ENCODE measurements at places on chromosomes 7 and 10. TPM values are rescaled to one million over a fixed set of nuclear protein-coding genes. Genes with fewer than 3 reads are reported as not detected.

Gene ZNF655
- total RNA-seq = 43.8 TPM

- no peak for DNase-seq
Measured at GRCh38 chr7:44284881-44285541, 40.4 kb downstream of the CAMK2B start.

DNA sequence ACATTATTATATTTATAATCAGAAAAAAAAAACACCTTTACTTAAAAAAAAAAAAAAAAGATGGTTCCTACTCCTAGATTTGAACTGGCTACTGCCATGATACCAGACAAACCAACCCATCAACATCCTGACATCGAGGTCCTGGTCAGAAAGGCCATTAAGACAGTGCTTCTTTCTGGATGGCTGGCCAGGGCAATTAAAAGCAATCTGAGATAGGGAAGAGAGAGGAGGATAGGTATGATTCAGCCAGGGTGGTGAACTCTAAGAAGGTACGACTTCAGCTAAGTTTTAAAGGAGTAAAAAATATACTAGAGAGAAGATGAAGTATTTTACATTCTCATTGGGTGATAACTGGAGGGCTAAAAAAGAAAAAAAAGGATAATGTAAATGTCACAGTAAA, 139.0 kb downstream of the DOCK4 start:
- DNase-seq = no peak

DNA sequence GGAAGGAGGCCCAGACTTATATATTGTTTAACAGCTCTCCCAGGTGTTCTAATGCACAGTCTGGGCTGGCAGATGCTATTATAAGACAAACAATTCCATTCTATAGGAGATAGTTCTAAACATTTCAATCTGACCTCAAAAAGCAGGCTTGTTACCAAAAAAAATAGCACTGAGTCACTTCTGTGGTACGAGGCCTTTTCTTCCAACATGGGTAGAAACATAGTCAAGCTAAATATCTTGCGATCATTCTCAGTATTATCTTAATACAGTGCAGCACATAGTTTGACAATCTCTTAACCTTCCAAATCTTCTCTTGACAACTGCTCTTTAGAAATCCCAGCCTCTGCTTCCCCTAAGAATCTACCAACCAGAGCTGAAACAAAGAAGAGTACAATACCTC, 46.6 kb upstream of the MKX start:
- no peak for DNase-seq

- no peak for DNase-seq
Measured at GRCh38 chr10:43254881-43255633, 11.8 kb downstream of the RASGEF1A start.

DNA sequence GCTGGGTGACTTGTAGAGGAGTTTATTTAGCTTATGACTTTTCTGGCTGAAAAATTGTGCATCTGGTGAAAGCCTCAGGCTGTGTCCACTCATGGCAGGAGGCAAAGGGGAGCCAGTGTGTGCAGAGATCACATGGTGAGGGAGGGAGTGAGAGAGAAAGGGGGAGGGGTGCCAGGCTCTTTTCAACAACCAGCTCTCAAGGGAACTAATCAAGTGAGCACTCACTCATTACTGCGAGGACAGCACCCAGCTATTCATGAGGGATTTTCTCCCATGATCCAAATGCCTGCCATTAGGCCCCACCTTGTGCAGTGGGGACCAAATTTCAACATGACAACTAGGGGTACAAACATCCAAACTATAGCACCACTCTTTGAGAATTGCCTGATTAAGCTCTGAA, 590.2 kb downstream of the MAGI2 start:
- DNase-seq = no peak
